ENCODE measurements at places on chromosomes 7 and 10. TPM values are rescaled to one million over a fixed set of nuclear protein-coding genes. Genes with fewer than 3 reads are reported as not detected.

DNA sequence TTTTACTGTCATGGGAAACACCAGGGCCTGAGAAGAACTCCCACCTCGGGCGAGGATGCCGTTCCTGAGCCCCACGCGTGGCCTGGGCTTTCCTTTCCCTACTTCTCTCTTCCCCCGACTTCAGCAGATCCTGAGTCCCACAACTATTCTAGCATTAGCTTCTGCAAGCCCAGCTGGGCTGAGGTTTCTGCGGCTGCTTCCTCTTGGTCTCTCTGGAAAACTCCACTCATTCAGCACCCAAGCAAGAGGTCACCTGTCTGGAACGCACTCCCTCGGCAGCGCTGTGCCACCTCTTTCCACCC lies 761 bp upstream of the DOCK1 start:
- DNase-seq = no peak

- DNase-seq = no peak
These were observed 53.8 kb upstream of the SLF2 start for GRCh38 chr10:100858747-100859483.

GRCh38 chr7:156192921-156193320 lies 380.7 kb upstream of the SHH start:
- no peak for DNase-seq

CCDC6 gene
- total RNA-seq = 18.9 TPM

CDC14C gene
- total RNA-seq = not detected

All from activated CD4-positive, alpha-beta T cell treated with anti-CD3 and anti-CD28 coated beads, Interleukin-2, amount 10 ng/mL, durations not matched to agents 7 days and 5 days (primary cell).